ENCODE measurements at places on chromosomes 4 and X.

- DNase-seq, result no peak
Observed at GRCh38 chrX:14504960-14505538, 24.3 kb upstream of the GLRA2 start.

- DNase-seq, result no peak
Observed at GRCh38 chrX:10467793-10468192, 152.6 kb downstream of the MID1 start.

DNA sequence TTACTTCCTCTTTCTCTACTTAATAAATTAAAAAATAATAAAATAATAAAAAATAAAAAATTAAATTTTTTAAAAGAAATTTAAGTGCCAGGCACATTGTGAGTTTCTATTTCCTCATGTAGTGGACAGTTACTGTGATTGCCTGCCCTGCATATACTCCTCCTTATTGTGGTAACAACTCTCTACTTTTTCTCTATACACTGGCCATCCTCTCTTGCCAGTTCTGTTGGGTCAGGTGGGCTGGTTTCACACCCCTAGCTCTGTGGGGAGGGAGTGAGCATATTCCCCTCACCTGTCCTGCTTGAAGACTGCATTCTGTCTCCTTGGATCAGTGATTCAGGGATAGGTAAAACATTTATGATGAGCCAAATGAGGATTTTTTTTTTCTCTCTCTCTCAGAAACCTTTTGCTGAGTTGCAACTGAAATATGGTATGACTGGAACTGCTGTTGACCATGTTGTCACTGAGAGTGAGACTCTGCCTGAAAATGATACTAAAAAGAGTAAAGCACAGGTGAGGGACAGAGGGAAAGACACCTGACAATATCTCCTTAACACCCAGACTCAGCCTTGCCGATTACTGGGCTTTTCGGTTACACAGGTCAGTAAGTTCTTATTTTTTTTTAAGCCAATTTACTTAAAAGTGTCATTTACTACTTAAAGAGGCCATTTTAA, 37.2 kb downstream of the CXXC4 start:
- DNase-seq, result no peak

- peak; percentile 73 for DNase-seq
Observed at GRCh38 chrX:77003956-77004355, 443.2 kb upstream of the FGF16 start.

- peak; percentile 17 for DNase-seq
Observed at GRCh38 chrX:136147315-136147901, at the start of gene FHL1. Gene FHL1, plus strand, starts transcription at chrX:136147533.

- no peak for DNase-seq
Observed at GRCh38 chr4:169212981-169213380, 57.8 kb downstream of the SH3RF1 start.
